ENCODE measurements at places on chromosomes 7 and 10.
A peak's percentile ranks its signal among the peaks of the same experiment; 100 is the strongest.

DNA sequence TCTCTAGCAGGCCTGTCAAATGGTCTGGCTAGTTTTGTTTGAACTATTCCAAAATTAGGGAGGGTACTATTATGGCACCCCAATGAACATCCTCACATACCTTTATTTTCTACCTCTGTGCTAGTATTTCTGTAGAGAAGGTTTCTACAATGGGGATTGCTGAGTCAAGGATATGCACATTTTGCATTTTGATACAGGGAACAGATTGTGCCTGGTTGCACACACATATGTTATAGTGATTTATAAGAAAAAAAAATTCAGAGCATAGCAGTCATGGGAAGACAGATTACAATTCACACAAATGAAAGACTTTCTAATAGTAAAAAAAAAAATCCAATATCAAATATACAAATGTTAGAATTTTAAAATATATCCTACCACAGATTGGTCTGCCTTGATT is 14.1 kb upstream of the NRBF2 start:
- DNase-seq: no peak

DNA sequence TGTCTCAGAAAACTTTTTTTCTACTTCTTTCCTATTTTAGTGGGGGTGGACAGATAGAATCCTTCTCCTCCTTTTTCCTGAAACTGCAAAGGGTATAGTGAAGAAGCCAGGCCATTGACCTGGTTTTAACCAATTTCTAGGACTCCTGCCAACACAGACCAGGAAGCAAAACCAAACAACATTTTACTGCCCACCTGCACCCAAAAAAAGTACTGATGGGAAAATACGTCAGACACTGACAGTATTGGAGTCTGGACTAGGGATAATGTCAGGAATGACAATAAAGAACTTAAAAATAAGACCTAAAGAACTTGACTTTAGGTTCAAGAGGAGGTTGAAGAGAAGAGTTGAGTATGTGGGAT is 5.0 kb upstream of the STEAP4 start:
- no peak for DNase-seq

DNA sequence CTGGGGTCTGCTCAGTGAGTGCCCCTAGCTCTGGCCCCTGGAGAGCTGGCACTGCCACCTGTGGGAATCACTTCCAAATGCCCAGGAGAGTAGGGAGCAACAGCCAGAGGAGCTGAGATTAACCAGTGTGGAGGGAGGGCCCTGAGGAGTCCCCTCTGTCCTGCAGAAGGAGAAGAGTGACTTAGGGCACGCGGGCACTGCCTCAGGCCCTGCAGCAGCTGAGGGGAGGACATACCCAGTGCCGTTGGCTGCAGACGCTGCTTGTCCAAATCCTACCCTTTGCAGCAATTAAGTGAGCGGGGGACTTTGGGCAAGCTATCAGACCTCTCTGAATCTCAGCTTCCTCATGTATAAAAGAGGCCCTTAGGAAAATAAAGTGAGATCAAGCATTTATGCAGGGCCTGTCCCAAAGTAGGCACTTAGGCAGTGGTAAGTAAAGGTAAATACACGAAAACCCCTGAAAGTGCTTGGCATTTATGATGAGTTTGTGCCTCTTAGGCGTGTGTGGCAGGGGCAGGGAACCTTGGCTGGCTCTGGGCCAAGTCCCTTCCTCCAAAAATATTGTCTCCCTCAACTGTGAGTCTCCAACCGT is 16.9 kb downstream of the PRF1 start:
- DNase-seq: no peak

DNA sequence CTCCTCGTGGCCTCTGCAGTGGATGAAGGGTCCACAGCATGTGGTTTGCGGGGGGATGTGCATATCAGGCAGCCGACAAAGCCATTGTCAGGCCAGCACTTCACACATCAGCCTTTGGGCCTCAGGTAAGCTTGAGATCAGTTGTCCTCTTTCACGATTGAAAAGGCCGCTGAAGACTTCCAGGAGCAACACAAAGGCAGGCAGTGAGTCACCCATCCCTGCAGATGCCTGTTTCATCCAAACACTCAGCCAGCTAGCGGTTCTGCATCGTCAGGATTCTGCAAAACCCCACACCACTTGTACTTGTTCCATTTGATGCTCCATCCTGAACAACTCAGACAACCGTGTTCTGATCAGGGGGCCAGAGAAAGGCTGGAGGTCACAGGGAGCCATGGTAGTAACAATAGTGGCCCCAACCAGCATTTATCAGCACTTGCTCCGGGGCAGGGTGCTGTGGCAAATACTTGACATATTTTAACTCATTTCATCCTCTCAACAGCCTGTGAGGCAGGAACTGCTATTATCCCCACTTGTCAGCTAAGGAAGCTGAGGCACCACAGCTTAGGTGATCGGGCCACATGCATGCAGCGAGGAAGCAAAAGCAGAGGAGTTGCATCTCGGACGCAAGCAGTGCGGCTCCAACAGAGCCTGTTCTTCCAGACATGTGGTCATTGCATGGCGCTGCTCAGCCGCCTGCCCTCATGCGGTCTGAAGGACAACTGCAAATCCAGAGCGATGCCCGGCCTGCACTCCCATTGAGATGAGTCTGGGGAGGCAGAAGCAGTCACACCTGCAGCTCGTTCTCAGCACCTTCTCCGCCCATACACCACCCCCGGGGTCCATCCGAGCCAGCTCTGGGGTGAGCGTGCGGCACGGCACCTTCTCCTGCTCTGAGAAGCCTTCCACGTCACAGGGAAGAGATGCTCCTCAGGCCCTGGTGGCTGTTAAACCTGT is 144.9 kb downstream of the PAXIP1 start:
- DNase-seq: peak; percentile 80

GRCh38 chr7:77917500-77918262 is 119.1 kb downstream of the PHTF2 start:
- no peak for DNase-seq

- no peak for DNase-seq
Observed at GRCh38 chr7:85023066-85023712, 163.7 kb downstream of the SEMA3D start.

- no peak for DNase-seq
Observed at GRCh38 chr10:26525586-26525985, 87.4 kb downstream of the APBB1IP start.

- peak; percentile 35 for DNase-seq
Observed at GRCh38 chr7:66050990-66051448, 24.6 kb upstream of the ASL start.

GRCh38 chr10:22314852-22315251 is 1.3 kb upstream of the COMMD3 start:
- no peak for DNase-seq

DNA sequence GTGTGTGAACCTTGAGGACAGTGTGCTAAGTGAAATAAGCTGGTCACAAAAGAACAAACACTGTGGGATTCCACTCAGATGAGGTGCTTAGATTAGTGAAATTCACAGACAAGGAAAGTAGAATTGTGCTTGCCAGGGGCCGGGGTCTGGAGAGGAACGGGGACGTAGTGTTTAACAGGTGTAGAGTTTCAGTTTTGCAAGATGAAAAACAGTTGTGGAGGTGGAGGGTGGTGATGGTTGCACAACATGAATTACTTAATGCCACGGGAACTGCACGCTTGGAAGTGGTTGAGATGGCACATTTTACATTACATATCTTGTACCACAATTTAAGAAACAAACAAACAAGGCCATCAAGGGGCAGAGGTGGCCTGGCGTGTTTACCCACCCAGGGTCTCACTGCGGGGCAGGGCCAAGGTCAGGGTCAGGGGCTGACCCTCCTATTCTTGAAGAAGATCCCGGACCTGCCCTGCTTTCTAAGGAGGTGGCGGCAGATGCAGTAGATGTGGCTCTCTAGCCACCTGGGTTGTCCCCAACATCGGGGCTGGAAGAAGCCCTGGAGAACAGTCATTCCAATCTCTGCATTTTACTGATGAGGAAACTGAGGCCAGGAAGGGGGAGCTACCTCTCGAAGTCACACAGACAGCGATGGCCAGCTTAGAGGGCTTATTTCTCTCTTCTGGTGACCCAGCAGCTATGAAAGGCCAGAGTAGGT is 91.5 kb upstream of the LRRC4 start:
- no peak for DNase-seq

Measured in posterior vena cava (tissue), 2 donors.